ENCODE measurements at places on chromosomes 12 and 14.

DNA sequence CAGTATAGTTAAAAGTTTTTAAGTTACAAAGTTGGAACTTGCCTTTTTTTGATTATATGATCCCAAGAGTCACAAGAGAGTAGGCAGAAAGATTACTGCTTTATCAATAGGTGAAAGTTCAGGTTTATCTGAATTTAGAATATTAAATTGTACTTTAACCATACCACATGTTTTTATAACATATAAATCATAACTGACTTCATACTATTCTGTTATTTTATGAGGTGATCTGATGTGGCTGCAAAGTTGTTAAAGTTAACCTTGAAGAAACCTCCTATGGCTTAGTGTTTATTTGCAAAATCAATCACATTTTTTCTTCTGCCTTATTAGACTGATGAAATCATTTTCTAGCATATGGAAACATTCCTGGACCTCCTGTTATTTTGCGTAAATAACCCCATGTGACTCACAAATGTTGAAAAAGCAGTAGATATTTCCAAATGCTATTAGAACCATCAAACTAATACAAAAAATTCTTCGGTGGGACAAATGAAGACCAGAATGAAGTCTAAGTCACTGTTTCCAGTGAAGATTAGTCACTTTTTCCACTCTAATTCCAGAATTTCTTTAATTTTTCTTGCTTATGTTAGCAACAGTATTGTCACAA is 132.1 kb downstream of the RAD51B start:
- no peak for DNase-seq

- peak; percentile 71 for DNase-seq
These were observed 108.2 kb upstream of the SLC38A4 start for GRCh38 chr12:46933947-46934346.

DNA sequence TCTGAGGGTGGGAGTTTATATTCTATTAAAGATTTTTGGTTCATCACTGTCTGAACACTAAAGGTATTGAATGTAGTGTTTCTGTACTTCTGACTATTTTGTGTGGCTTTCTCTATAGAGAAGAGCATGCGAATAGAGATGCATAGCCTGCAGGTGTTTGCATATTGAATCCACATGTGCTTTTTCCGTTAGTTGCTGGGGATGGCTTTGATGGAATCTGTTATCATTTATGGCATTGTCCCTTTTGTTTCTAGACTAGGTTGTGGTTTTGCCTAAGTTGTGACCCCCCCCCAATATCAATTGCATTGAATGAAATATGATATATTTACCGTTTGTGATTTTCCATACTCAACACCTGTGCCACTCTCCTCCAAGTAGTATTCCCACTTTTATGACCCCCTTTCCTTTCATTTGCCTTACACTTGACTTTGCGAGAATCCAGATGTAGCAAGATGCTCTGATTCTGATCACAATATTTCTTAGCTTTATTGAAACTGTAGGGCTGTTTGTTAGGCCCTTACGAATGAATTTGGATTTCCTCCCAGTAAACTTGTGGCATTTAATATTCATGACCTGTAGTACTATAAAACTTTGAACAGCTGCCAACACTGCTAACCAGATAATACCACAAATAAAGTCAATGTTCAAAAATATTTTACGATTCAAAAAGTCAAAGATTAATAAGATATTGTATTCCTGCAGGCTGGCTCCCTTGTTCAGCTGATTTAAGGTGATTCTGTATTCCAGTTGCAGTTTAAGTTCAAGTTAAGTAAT is 176.4 kb downstream of the TMTC2 start:
- no peak for DNase-seq

DNA sequence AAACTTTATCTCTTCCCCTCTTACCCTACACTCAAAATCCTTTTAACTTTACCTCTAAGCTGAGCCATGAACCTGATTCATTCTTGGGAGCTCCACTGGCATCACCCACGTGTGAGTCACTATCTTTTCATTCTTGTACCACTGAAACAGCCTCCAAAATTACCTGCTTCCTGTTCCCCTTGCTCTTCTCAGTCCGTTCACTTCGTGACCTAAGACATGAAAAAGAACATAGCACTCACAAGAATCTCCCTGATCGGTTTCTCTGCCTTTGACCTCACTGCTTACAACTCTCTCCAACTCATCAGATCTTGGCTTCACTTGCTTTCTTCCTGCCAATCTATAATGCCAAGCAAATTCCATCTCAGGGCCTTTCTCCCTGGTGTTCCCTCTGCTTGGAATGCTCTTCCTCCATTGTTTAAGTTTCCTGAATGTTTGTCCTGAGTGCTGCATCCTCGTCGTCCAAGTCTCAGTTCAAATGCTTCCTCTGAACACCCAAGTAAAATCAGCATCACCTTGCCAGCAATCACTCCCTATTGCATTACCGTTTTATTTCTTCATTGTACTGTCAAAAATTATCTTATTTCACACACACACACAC is 9.2 kb downstream of the GLIPR1 start:
- peak; percentile 50 for DNase-seq

GRCh38 chr14:100114109-100114765 is 45.2 kb downstream of the DEGS2 start:
- no peak for DNase-seq

DNA sequence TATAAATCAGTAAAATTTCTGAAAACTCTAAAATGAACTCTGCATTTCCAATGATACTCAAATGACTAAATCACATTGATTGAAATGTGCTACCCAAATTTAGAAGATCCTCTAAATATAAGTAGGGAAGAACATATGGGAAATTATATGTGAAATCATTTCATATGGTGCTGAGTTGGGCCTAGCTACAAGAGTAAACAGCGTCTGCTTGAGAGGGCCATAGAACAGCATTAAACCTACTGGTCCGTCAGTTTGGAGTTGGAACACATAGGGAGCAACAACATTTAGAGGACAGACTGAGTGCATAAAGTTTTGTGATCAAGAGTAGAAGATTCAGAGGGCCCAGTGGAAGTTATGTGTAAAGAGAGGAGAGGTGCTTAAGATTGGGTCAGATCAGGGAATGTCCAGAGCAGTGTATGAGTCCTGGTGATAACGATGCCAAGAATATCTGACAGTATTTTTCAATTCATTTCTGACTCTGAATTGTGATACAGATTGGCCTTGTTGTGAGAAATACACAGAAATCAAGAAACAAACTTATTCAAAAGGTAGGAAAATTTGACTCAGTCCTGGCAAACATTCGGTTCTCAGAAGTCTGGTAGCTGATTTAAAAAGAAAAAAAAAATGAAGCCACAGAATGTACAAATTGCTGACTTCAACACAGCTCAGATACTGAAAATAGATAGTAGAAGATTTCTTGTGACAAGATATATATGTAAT is 362.2 kb downstream of the CCDC91 start:
- DNase-seq, result no peak

DNA sequence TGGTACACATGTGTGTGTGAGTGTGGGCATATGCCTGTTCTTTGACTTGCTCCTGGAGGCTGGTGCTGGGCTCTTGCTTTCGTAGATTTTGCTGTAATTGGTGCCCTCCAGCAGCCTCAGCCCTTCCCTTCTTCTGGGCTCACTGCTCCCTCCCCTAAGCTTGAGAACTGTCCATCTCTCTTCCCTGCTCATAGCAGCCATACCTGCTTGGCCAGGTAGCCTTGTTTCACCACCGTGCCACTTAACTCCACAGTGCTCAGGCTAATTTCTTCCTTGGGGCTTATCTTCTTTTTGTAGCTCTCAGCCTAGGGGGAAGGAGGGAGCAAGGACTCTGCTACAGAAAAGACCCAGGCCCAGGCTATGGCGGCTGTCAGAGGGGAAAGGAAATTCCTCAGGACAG is 19.8 kb downstream of the PLEK2 start:
- no peak for DNase-seq

GRCh38 chr12:91052026-91052425 is 5.8 kb downstream of the KERA start:
- no peak for DNase-seq

GRCh38 chr12:56224954-56225353 is 812 bp downstream of the NABP2 start:
- DNase-seq, result no peak

DNA sequence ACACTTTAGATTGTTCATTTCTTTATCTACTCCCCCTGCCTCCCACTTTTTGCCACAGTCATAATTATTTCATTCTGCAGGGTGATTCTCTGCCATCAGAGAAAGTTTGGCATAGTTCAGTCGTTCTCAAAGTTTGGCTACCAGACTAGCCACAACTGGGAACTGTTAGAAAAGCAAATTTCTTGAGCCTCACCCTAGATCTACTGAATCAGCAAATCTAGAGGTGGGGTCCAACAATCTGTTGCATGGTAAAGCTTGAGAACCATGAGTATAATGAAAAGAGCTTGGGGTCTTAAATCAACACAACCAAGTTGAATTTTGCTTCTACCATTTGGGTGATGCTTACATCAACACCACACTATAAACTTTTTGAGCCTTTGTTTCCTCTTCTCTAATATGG is 172.7 kb downstream of the NRXN3 start:
- DNase-seq, result no peak

- DNase-seq, result peak; percentile 22
These were observed 2.3 kb downstream of the YY1 start for GRCh38 chr14:100241279-100241678.

GRCh38 chr12:56988207-56988739 is 18.1 kb downstream of the ZBTB39 start:
- DNase-seq, result no peak

- DNase-seq, result no peak
These were observed 78.8 kb upstream of the PDE3A start for GRCh38 chr12:20289520-20289919.

DNA sequence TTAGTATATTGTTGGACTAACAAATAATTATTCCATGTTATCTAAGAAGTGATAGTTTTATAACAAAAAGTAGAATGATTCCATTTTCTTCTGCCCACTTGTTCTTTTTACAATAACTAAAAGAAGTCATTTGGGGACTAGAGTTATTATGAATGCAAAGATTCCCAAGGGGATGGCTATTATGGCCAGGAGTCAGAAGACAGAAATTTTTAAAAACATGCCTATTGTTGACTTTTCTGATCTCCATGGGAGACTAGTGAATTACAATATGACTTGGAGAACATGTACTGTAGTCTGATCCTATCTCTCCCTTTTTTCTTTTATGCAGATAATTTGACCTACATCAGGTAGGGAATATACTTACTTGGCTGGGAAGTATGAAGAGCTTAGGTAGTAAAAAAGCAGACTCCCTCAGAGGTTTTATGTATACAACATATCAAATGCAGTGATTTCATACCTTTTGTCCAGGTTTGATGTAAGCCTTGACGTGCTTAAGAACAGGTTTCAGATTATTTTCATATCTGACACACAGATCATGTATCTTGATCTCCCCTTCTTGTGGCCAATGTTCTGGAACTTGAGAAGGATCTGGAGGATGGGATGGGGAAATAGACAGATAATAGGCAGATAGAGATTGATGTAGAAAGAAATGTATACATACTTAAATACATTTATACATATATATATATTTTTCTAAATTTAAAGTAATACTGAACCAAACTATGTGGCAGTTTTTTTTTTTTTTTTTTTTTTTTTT is 41.0 kb upstream of the KCNJ8 start:
- DNase-seq, result no peak

- DNase-seq, result no peak
These were observed 411 bp upstream of the DCAF4 start for GRCh38 chr14:72925815-72926291.

GRCh38 chr12:114815026-114815795 is 131.2 kb upstream of the TBX3 start:
- DNase-seq, result no peak

GRCh38 chr12:16349131-16349460 is 1.7 kb downstream of the MGST1 start:
- DNase-seq, result no peak

GRCh38 chr12:95102916-95103671 is 29.7 kb upstream of the NR2C1 start:
- DNase-seq, result peak; percentile 99

- no peak for DNase-seq
These were observed 21.8 kb upstream of the KRT8 start for GRCh38 chr12:52926596-52927234.

DNA sequence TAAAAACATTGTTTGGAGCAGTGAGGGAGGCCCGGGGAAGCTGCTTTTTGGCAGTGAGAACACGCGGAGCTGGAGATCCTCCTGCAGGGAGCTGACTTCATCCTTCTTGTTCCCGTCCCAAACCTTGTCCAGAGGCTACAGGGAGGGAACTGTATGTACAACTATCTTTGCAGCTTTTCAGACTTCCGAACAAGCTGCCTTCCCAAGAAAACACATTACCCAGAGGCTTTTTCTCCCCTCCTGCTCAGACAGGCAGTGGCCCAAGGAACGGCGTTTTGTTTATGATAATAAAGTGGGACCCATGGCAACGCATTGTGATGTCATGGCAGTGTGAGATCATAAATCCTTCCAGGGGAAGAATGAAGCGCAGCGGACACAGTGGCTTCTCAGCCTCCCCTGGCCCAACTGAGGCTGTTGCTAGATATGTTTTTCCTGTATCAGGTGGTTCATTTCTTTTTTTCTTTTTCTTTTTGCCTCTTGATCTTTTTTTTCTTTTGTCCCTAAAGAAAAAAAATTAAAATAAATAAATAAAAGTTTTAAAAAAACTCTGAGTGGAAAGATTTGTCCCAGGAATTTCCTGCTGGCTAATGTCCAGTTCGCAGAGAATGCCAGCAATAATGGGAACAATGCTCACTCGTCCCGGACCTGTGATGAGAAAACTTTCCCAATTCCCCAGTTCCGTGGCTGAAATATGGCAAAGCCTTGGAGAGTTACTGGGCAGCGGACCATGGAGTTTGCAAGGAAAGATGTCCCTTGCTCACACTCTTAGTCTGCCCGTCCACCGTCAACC is 103.4 kb upstream of the MAP1LC3B2 start:
- peak; percentile 85 for DNase-seq

DNA sequence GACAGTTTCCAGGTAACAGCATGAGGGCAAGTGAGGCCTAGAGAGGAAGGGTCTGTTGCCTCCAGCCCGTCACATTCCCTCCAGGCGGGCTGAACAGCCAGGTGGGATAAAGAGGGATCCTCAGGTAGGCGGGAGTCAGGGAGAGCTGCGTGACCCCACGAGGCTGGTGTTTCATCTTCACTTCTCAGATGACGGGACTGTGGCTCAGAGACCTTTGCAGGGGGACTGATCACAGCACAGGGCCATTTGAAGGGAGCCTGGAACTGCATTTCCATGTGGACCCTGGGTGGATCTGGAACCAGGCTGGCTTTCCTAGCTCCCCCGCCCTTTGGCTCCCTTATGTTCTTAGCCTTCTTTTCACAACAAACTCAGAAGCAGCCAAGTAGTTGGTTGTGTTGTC is 37.4 kb downstream of the SH2B3 start:
- no peak for DNase-seq

GRCh38 chr14:76205708-76206107 is 54.0 kb downstream of the GPATCH2L start:
- no peak for DNase-seq
